Vagina (tissue), 2 donors: ENCODE measurements at places on chromosomes 2 and 18. TPM values are rescaled to one million over a fixed set of nuclear protein-coding genes. Genes with fewer than 3 reads are reported as not detected.

DNA sequence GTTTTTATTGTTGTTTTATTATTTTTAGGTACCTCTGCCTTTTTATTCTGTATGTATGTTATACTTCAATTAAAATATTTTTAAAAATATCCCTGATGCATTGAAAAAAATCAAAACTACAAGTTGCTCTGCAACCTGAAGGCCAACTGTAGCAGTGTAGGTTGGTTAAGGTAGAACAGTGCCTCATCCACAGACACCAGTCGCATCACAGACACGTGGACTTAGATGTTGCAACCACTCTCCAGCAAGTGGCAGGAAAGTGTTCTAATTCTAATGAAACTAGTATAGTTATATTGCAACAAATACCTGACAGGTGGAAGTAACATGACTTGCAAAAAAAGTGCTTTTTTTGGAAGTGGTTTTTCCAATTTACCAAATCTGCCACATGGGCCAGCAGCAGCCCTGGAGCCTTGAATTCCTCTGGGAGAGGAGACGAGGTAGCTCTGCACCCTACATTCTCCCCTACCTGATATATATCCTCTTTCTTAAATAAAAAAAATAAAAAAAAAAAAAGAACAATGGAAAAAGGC, 28.4 kb upstream of the SLC3A1 start:
- DNase-seq = no peak

C2orf66 gene
- not detected for total RNA-seq

DNA sequence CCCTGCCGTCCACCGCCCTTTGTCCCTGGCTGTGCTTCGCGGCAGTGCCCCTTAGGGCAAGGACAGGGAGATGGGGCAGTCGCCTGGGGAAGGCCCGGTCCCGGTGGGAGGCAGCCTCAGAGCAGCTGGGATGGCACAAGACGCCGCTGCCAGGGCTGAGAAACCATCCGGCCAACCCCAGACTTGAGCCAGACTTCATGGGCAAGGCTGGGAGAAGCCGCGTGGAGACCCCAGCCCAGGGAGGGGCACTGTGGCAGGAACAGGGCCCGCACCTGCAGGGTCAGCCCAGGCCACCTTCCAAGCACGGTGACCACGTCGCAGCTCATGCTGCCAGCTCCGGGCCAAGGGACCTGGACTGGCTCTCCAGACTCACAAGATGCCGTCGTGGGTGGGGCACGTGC, 84.0 kb downstream of the NFATC1 start:
- no peak for DNase-seq

DNA sequence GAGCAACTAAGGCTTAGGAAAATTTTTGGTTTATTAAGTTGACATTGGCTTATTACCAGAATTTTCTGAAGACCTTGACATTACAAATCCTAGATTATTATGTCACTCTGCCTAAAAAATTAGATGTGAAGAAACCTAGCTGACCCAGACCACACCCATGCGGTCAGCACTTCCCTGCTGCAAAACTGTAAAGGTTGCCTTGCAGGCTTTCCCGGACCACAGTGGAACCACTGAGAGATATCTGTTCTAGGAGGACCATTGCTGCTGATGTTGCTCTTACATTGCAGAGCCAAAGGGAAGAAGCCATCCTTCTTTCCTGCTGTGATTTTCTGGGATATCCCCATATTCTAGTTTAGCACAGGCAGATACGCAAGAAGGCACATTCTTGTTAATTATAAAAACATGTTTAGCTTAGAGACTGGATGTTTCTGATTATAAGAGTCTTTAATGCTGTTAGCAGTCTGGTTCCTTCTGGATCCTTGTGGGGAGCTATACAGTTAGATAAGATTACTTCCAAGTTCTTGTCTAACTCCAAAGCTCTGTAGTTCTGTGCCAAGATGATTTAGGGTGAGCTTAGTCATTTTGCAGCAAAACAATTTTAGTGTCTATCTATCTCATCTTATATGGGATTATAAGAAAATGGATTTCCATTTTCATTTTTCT, 70.2 kb downstream of the AOX1 start:
- no peak for DNase-seq

GRCh38 chr2:1730015-1730927, 14.0 kb downstream of the PXDN start:
- DNase-seq = no peak

- no peak for DNase-seq
These were observed 82.0 kb downstream of the STK39 start for GRCh38 chr2:168165397-168165796.

- DNase-seq = no peak
These were observed 8.5 kb downstream of the ESPNL start for GRCh38 chr2:238108423-238109183.

PMAIP1 gene
- 7.4 TPM for total RNA-seq

TMEM163 gene
- not detected for total RNA-seq

DNA sequence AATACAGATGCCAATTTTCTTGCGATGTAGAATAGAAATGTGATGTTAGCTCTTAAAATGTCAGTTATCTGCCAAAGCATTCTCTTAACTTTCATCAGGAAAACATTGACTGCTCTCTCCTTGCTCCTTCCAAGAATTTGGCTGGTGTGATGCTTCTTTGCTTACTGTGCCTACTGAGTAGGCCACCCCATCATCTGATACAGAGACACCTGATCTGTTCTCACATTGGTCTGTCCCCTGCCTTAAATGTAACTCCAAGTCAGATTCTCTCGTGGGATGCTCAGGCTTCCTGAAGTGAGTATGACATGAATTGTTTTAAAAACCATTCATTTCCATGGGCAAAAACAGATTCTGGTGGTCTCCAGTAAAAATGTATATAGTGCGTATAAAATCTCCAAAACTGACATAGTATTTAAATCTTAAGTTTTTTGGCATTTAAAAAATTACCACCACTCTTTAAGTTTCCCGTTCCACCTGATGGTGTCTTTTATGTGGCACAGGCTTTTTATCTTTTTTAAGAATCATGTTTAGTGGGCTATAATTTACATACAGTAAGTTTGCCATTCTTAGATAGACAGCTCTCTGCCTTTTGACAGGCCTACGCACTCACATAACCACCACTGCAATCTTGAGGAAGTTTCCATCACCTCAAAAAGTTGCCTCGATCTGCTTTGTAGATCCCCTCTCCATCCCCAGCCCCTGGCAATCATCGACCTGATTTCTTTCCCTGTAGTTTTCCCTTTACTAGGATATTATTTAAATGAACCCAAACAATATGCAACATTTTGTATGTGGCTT, 36.6 kb downstream of the UBE2F start:
- DNase-seq = no peak

DNA sequence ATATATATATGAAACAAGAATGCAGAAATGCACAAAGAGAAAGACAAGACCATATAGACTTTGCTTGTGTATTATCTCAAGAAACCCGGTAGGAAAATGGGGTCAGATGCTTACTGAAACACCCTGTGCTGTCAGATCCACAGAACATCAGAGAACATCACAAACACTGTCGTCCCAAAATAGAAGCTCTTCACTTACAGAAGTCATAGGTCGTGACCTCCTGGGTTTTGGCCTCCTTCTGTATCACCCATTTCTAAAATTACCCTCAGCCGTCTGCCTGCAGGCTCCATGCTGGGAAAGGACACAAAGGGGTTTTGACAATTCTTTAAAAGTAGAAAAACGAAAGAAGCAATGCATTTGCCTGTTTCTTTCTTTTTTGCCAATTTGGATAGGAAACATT, 137.9 kb downstream of the PAX3 start:
- DNase-seq = no peak

GRCh38 chr2:5230444-5230843, 461.7 kb upstream of the SOX11 start:
- no peak for DNase-seq

GRCh38 chr2:215760557-215760956, 252.8 kb downstream of the MREG start:
- peak; percentile 44 for DNase-seq

- no peak for DNase-seq
These were observed 26.2 kb upstream of the MGAT5 start for GRCh38 chr2:134227666-134228065.
